Activated CD4-positive, alpha-beta memory T cell treated with anti-CD3 and anti-CD28 coated beads for 36 hours (primary cell): ENCODE measurements at places on chromosomes 3 and 15. TPM values are rescaled to one million over a fixed set of nuclear protein-coding genes. Genes with fewer than 3 reads are reported as not detected.
A peak's percentile ranks its signal among the peaks of the same experiment; 100 is the strongest.

GRCh38 chr3:48426401-48426909 lies 3.4 kb downstream of the PLXNB1 start:
- no peaks in the 10 kb centered on the region for H3K36me3 ChIP-seq
- no peak overlapping the region for H3K4me3 ChIP-seq
- H3K4me1 ChIP-seq = peaks cover 2% of the 10 kb centered on the region
- H3K27ac ChIP-seq = no peak overlapping the region

Gene COPG1
- total RNA-seq = 162 TPM

Gene FGF7
- not detected for total RNA-seq

DNA sequence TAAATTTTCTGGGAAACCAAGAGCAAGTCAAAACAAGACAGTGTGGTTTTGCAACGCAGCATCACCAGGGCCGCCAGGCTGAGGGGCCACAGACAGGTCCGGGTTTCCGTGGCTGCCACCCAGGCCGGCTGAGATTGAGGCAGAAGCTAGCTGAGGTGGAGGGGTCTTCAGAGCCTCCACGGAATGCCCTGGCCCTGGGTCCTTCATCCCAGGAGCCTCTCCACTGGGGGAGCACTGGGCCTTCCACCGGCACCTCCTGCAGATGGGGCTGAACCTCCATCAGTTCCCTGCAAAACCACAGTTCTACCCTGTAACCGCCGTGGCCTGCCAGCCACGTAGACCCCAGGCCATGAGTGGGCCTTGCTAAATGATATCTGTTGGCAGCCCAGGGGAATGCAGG lies 152.7 kb downstream of the CHSY1 start:
- H3K27ac ChIP-seq = no peak overlapping the region
- peaks cover 3% of the 10 kb centered on the region for H3K27me3 ChIP-seq
- peaks cover 7% of the 10 kb centered on the region for H3K4me1 ChIP-seq
- H3K4me3 ChIP-seq = no peak overlapping the region

- H3K36me3 ChIP-seq = no peaks in the 10 kb centered on the region
- H3K27ac ChIP-seq = no peak overlapping the region
- DNase-seq = no peak
- H3K27me3 ChIP-seq = peaks cover 9% of the 10 kb centered on the region
Measured at GRCh38 chr15:45751629-45752028, 116.8 kb downstream of the SQOR start.

Gene SCAANT1
- total RNA-seq = not detected

- H3K36me3 ChIP-seq = no peaks in the 10 kb centered on the region
- no peaks in the 10 kb centered on the region for H3K4me1 ChIP-seq
- no peak for DNase-seq
- H3K27me3 ChIP-seq = no peaks in the 10 kb centered on the region
- no peak overlapping the region for H3K4me3 ChIP-seq
Measured at GRCh38 chr3:21054064-21054463, 696.9 kb downstream of the ZNF385D start.

Gene GABRB3
- 0.12 TPM for total RNA-seq

- H3K27ac ChIP-seq = no peak overlapping the region
- H3K4me1 ChIP-seq = peaks cover 16% of the 10 kb centered on the region
- H3K27me3 ChIP-seq = peaks cover 23% of the 10 kb centered on the region
Measured at GRCh38 chr15:88389120-88389519, 78.1 kb downstream of the MRPL46 start.

Gene SH2D7
- total RNA-seq = not detected

- peak overlapping the region; percentile 66 for H3K27ac ChIP-seq
- H3K27me3 ChIP-seq = no peaks in the 10 kb centered on the region
- peaks cover 67% of the 10 kb centered on the region for H3K4me1 ChIP-seq
- no peak for DNase-seq
- H3K4me3 ChIP-seq = peak overlapping the region; percentile 34
Measured at GRCh38 chr3:177144922-177145321, 52.4 kb downstream of the TBL1XR1 start.

- peak overlapping the region; percentile 89 for H3K4me3 ChIP-seq
- peak; percentile 62 for DNase-seq
- H3K4me1 ChIP-seq = peaks cover 33% of the 10 kb centered on the region
- no peaks in the 10 kb centered on the region for H3K27me3 ChIP-seq
Measured at GRCh38 chr3:171460725-171461524, 720 bp upstream of the TNIK start.

- no peak overlapping the region for H3K4me3 ChIP-seq
- no peak overlapping the region for H3K27ac ChIP-seq
- H3K4me1 ChIP-seq = peaks cover 3% of the 10 kb centered on the region
- no peak for DNase-seq
- no peaks in the 10 kb centered on the region for H3K36me3 ChIP-seq
Measured at GRCh38 chr3:196533260-196533681, 18.1 kb upstream of the SMCO1 start.

GRCh38 chr3:43692971-43693370 lies 2.2 kb downstream of the ABHD5 start:
- H3K4me1 ChIP-seq = peaks cover 46% of the 10 kb centered on the region
- H3K4me3 ChIP-seq = no peak overlapping the region
- H3K27ac ChIP-seq = no peak overlapping the region
- H3K36me3 ChIP-seq = peaks cover 2% of the 10 kb centered on the region
- H3K27me3 ChIP-seq = no peaks in the 10 kb centered on the region
- DNase-seq = no peak

DNA sequence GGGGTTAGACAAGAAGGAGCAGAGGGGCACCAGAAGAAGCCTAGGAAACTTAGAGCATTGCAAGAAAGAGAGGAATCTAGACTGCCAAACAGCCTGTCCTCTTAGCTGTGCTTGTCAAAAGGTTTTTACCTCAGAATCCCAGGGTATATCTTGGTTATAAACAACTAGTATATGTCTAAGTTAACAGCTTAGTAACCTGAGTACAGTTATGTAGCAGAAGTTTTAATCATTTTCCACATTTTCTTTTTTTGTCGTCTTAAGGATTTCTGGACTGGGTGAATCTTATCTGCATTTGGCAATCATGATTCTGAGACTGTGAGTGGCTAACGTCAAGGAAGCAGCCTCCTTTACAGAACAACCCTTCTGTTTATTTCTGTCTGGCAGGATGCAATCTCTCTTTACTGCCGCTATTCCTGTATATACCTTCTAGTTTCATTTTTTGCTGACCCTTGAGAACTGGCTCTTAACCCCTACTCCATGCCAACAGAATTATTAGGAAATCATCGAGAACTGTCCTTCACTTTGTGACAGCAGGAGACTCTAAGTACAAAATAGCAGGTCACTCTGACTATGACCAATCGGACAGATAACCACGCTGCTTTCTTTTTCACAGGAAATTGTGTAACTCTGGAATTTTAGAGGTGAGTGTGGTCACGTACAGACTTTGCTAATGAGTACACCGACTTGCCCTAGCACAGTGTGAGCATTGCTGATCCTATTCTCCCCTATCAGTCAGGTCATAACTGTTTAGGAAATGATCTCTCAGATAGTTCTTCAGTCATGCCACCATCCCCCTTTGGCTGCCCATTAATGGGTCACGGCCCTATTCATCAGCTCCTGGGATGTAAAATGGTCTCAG lies 3.3 kb upstream of the CP start:
- H3K27me3 ChIP-seq = peaks cover 3% of the 10 kb centered on the region
- peak overlapping the region; percentile 64 for H3K4me3 ChIP-seq
- peak; percentile 46 for DNase-seq
- H3K4me1 ChIP-seq = peaks cover 21% of the 10 kb centered on the region
- H3K27ac ChIP-seq = peak overlapping the region; percentile 48

Gene GPR62
- not detected for total RNA-seq

Gene MELTF
- 6.0 TPM for total RNA-seq

GRCh38 chr3:37852771-37853170 lies 8.9 kb upstream of the CTDSPL start:
- no peaks in the 10 kb centered on the region for H3K27me3 ChIP-seq
- no peaks in the 10 kb centered on the region for H3K4me1 ChIP-seq
- no peak for DNase-seq
- no peak overlapping the region for H3K27ac ChIP-seq
